Right cardiac atrium (tissue), 5 donors: ENCODE measurements at places on chromosomes 11 and 22. TPM values are rescaled to one million over a fixed set of nuclear protein-coding genes. Genes with fewer than 3 reads are reported as not detected.

GRCh38 chr11:95678988-95679387 lies 110.6 kb downstream of the FAM76B start:
- DNase-seq: no peak

- DNase-seq: no peak
Measured at GRCh38 chr11:64084146-64084950, 48.6 kb downstream of the FLRT1 start.

GRCh38 chr11:114440121-114440860 lies 1.0 kb downstream of the REXO2 start:
- no peak for DNase-seq

DNA sequence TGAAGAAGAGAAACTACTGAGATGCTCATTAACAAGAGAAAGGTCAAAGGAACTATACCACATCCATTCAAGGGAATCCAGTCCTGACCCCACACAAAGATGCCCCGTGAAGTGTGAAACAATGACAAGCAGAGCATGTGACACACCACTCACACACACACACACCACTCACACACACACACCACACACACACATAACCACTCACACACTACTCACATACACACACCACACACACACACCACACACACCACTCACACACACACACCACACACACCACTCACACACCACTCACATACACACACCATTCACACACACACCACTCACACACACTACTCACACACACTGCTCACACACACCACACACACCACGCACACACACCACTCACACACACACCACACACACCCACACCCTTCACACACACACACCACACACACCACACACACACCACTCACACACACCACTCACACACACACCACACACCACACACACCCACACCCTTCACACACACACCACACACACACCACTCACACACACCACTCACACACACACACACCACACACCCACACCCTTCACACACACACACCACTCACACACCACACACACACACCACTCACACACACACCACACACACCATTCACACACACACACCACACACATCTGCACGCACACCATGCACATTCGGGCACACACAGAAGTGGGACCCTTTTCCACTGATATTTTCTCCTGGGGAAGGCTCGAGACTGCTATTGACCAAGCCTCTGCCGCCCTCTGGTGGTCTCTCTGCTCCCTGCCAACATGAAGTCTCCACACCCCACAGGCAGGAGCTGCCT lies 32.0 kb upstream of the COMT start:
- DNase-seq: peak; percentile 92

- peak; percentile 71 for DNase-seq
Measured at GRCh38 chr22:17919276-17920144, 104.9 kb downstream of the MICAL3 start.

DNA sequence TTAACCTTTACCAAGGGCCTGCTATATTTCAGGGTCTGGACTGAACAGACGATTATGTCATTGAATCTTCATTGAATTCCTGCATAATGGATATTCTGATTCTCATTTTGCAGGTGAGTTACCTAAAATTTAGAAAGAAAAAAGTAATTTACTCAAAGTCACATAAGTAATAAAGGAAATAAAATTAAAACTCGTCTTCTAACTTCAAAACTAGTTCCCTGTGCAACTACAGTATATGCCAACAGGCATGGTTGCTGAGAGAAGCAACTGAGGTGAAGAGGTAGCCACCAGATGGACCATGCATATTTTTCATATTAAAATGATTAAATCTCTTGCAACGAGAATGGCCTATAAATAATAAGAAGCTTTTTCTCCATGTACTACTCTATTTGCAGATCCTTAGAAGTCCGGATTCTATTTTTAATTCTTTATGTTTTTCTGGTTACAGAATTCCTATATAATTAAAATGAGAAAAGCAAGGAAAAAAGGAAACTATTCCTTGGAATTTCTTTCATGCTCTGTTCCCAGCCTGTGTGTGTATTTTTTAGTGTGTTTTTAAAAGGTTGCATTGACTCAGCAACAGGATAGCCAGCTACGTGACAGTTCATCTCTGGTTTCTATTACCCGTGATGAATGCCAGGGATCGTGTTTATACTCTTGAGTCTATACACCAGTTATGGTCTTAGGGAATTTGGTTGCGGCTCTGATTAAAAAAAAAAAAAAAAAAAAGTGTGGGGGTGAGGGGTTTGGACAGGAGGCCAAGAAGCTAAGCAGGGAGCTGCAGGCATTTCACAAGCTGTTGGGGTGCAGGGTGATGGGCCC lies 186.8 kb downstream of the ETS1 start:
- DNase-seq: no peak

GRCh38 chr11:126414615-126415014 lies 59.1 kb downstream of the ST3GAL4 start:
- peak; percentile 54 for DNase-seq

- no peak for DNase-seq
Measured at GRCh38 chr22:20181884-20182236, 31.0 kb upstream of the CCDC188 start.

- DNase-seq: no peak
Measured at GRCh38 chr11:135033540-135033939, 621.5 kb upstream of the B3GAT1 start.

GRCh38 chr11:111541254-111542061 lies 938 bp downstream of the LAYN start:
- DNase-seq: peak; percentile 78

GRCh38 chr22:48276994-48277867 lies 1514.8 kb downstream of the TBC1D22A start:
- no peak for DNase-seq

Gene OR56A1
- not detected for total RNA-seq

Gene DKK3
- total RNA-seq: 2,883 TPM
